ENCODE measurements at places on chromosomes 1 and 21. TPM values are rescaled to one million over a fixed set of nuclear protein-coding genes. Genes with fewer than 3 reads are reported as not detected.

Gene KRTAP12-2
- not detected for total RNA-seq

Gene MSH4
- total RNA-seq, result 0.44 TPM

DNA sequence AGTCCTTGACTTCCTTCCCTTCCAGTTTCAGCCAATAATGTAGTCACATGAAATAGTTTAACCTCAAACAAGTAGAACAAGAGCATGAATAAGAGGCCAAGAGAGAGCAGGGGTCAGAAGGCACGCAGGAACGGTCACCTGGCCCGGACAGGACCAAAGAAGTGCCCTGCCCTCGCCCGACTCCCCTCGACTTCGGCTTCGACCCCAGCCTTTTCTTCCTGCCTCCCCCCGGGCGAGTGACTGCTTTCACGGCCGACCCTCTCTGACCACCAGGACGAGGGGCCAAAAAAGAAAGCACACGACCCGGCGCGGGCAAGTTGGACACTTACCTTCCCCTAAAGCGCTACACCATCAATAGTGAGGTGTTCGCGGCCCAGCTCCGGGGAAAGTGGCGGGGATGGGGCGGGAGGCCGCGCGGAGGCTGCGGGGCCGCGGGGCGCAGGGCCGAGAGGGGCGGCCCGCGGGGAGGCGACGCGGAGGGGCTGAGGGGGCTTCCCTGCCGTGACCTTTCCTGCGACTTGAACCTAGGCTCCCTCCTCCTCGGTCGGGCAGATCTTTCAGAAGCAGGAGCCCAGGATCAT, 519 bp downstream of the RERE start:
- peak overlapping the region; percentile 70 for H3K4me3 ChIP-seq
- peak overlapping the region; percentile 95 for H3K27ac ChIP-seq
- peak; percentile 41 for DNase-seq
- no peaks in the 10 kb centered on the region for H3K27me3 ChIP-seq

Gene LINGO4
- total RNA-seq, result 0.22 TPM

DNA sequence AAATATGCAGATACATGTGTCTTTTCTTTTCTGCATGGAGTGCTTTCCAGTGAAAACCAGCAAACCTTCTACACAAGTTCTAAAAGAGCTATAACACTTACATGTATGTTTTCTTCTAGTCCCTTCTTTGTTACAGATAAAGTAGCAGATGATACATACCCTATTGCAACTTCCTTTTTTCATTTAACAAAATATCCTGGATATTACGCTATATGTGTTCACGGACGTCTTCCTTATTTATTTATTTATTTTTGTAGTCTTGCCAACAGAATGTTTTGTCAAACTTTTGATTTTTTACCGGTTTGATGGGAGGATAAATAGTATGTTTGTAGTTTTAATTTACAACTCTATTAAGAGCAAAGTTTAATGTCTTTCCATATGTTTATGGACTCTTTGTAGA, 5.2 kb upstream of the GALNT2 start:
- DNase-seq, result no peak
- H3K4me3 ChIP-seq, result no peak overlapping the region
- no peak overlapping the region for H3K27ac ChIP-seq

GRCh38 chr1:222547944-222548671, at the start of gene HHIPL2:
TSS of gene HHIPL2 (minus strand) at chr1:222548104. CDS start at chr1:222548044, 60 bp downstream.
- no peaks in the 10 kb centered on the region for H3K36me3 ChIP-seq
- H3K27me3 ChIP-seq, result peaks cover 13% of the 10 kb centered on the region
- DNase-seq, result no peak
- no peak within 1 kb of the TSS for H3K27ac ChIP-seq

DNA sequence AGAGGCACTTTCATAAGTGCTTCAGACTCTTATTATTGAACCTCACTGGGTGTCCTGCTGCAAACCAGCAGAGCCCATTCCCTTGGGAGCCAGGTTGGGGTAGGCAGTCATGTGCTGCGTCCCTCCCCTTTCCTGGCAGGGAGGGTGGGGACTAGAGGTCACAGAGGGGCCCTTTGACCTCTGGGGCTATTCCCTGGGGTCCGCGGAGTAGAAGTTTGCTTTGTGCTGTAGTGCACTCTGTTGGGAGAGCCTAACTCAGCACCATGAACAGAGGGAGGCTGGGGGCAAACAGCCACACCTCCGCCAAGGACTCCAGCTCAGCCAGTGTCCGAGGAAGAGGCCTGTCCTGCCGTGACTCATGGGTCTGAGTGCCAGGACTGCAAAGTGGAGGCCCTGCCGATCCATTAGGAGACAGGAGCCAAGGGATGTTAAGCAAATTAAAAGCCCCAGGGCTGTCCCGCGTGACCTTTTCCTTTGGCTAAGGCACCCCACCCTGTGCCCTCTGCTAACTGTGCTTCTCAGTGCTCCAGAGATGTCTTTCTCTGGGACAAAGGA, 3.0 kb upstream of the IGSF21 start:
- no peak for DNase-seq
- H3K27me3 ChIP-seq, result peaks cover 57% of the 10 kb centered on the region
- H3K36me3 ChIP-seq, result no peaks in the 10 kb centered on the region

GRCh38 chr1:115134231-115134630, 44.9 kb upstream of the TSPAN2 start:
- H3K4me1 ChIP-seq, result peaks cover 7% of the 10 kb centered on the region
- no peaks in the 10 kb centered on the region for H3K36me3 ChIP-seq
- DNase-seq, result no peak
- H3K27ac ChIP-seq, result no peak overlapping the region
- H3K4me3 ChIP-seq, result no peak overlapping the region

DNA sequence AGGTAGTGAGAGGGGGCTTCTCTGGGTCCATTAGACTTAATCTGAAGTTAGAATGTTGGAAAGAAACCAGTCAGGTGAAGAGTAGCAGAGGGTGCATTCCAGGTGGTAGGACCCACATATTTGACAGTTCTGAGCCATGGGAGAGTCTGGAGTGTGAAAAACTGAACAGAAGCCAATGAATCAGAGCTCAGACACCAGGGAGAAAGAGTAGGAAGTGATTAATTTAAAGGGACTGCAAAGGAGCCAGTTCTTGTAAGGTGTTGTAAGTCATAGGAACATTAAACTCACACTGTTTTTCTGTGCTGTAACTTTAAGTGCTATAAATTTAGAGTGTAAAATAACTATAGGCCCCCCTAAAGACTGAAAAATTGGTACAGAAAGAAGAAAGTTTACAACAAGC, 5.9 kb upstream of the DHX9 start:
- no peak overlapping the region for H3K4me3 ChIP-seq
- H3K4me1 ChIP-seq, result no peaks in the 10 kb centered on the region
- H3K36me3 ChIP-seq, result no peaks in the 10 kb centered on the region
- no peaks in the 10 kb centered on the region for H3K27me3 ChIP-seq
- H3K27ac ChIP-seq, result no peak overlapping the region

Gene C1orf210
- total RNA-seq, result not detected

GRCh38 chr1:224589006-224589405, 27.1 kb upstream of the CNIH3 start:
- no peak overlapping the region for H3K4me3 ChIP-seq
- DNase-seq, result no peak
- no peak overlapping the region for H3K27ac ChIP-seq
- no peaks in the 10 kb centered on the region for H3K4me1 ChIP-seq
- H3K36me3 ChIP-seq, result no peaks in the 10 kb centered on the region

GRCh38 chr1:9900142-9901043, 9.7 kb downstream of the CTNNBIP1 start:
- H3K36me3 ChIP-seq, result no peaks in the 10 kb centered on the region
- H3K27me3 ChIP-seq, result no peaks in the 10 kb centered on the region
- peak; percentile 76 for DNase-seq
- peaks cover 19% of the 10 kb centered on the region for H3K4me1 ChIP-seq

DNA sequence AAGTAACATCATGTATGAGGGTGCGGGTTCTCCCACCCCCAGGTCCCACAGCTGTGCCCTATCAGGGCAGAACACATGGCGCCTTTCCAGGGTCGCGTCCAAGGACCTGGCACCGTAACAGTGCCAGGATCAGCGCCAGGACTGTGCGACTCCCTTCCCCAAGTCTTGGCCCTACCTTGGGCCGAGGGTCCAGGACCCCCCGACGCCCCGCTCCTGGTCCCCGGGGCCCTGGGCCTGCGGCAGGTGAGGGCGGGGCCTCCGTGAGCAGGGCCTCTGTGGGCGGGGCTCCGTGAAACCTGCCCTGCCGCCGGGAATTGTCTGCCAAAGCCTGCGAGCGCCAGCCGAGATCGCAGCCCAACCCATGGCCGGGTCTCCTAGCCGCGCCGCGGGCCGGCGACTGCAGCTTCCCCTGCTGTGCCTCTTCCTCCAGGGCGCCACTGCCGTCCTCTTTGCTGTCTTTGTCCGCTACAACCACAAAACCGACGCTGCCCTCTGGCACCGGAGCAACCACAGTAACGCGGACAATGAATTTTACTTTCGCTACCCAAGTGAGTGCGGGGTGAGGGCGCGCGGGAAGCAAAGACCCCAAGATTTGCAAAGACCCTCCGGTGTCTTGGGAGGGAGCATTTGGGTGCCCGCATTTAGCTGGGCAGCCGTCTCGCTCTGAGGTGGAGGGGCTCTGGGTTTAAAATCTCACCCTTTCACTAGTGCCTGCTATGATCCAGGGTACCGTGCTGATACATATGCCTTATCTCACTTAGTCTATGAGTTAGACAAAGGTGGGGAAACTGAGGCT, at the start of gene RHBG:
TSS of gene RHBG (plus strand) at position 323 of the 796 bp plus-strand sequence. CDS start at position 362, 39 bp downstream.
- no peak for DNase-seq
- no peaks in the 10 kb centered on the region for H3K36me3 ChIP-seq
- peaks cover 9% of the 10 kb centered on the region for H3K4me1 ChIP-seq

- H3K27me3 ChIP-seq, result no peaks in the 10 kb centered on the region
- no peak overlapping the region for H3K4me3 ChIP-seq
- H3K4me1 ChIP-seq, result no peaks in the 10 kb centered on the region
- H3K27ac ChIP-seq, result no peak overlapping the region
- peaks cover 2% of the 10 kb centered on the region for H3K36me3 ChIP-seq
These were observed 34.2 kb downstream of the EFCAB7 start for GRCh38 chr1:63557365-63557987.

Gene UBL4B
- total RNA-seq, result not detected

DNA sequence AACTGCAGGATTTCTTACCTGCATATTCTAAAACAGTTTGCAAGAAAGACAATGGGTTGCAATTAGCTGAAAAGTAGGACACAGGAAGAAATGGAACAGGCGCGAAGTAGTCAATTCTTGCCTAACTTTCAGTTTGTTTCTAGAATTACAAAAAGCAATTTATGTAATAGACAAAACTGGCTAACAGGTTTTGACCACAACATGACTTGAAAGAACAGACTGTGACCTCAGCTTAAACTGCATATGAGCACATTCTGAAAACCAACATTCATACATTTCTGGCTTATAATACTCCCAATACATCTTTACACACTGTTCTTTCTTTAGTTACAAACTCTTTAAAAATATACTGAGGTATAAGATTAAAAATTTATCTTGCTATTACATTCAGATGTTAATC, 405.9 kb upstream of the B3GALT2 start:
- H3K4me3 ChIP-seq, result no peak overlapping the region
- H3K27ac ChIP-seq, result no peak overlapping the region
- H3K27me3 ChIP-seq, result no peaks in the 10 kb centered on the region
- no peak for DNase-seq
- H3K36me3 ChIP-seq, result no peaks in the 10 kb centered on the region
- peaks cover 15% of the 10 kb centered on the region for H3K4me1 ChIP-seq

GRCh38 chr1:14598498-14599182, at the start of gene KAZN:
TSS of gene KAZN (plus strand) at chr1:14598685.
- peaks cover 28% of the 10 kb centered on the region for H3K4me1 ChIP-seq
- no peaks in the 10 kb centered on the region for H3K36me3 ChIP-seq
- H3K27me3 ChIP-seq, result peaks cover 40% of the 10 kb centered on the region
- peak within 1 kb of the TSS; percentile 51 for H3K4me3 ChIP-seq
- peak; percentile 63 for DNase-seq
- no peak within 1 kb of the TSS for H3K27ac ChIP-seq

- no peak overlapping the region for H3K4me3 ChIP-seq
- H3K4me1 ChIP-seq, result peaks cover 6% of the 10 kb centered on the region
- no peaks in the 10 kb centered on the region for H3K27me3 ChIP-seq
- H3K36me3 ChIP-seq, result peaks cover 71% of the 10 kb centered on the region
- DNase-seq, result no peak
- no peak overlapping the region for H3K27ac ChIP-seq
These were observed 22.1 kb downstream of the EIF2D start for GRCh38 chr1:206590025-206590758.

- no peaks in the 10 kb centered on the region for H3K27me3 ChIP-seq
- DNase-seq, result peak; percentile 68
- H3K4me3 ChIP-seq, result no peak overlapping the region
- no peaks in the 10 kb centered on the region for H3K36me3 ChIP-seq
- H3K27ac ChIP-seq, result peak overlapping the region; percentile 54
- peaks cover 30% of the 10 kb centered on the region for H3K4me1 ChIP-seq
These were observed 2.1 kb downstream of the ARMH1 start for GRCh38 chr1:44676484-44677200.
